Stimulated activated CD4-positive, alpha-beta T cell treated with anti-CD3 and anti-CD28 coated beads, Interleukin-1b, Interleukin-23, amount 100 ng/mL, for 1 hour (primary cell): ENCODE measurements at places on chromosomes 16 and 17.

GRCh38 chr16:86984991-86985647, 332.1 kb downstream of the C16orf95 start:
- DNase-seq = no peak

DNA sequence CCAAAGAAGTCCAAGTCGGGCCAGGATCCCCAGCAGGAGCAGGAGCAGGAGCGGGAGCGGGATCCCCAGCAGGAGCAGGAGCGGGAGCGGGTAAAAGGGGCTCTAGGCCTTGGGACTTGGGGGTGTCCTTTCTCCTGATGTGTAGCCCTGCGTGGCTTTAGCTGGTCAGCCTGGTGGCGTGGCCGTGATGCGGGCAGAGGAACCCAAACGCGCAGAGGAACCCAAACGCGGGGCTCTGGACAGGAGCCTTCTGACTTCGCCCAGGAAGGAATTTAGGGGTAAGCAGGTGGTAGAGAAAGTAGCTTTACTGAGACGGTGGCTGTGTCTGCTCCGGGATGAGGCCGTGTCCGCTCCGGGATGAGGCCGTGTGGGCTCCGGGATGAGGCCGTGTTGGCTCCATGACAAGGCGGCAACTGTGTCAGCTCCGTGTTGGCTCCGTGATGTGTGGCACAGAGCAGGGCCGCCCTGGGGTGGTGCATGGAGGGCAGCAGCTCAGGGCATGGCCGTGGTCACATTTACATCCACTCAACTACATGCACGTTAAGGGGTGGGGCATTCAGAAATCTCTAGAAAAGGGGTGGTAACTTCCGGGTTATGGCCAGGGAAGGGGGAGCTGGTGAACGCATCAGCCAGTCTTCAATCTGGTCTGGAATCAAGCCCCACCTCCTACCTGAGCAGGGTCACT, 19.5 kb downstream of the ASPSCR1 start:
- DNase-seq = no peak

GRCh38 chr17:78395155-78395554, 16.7 kb downstream of the PGS1 start:
- no peak for DNase-seq

- no peak for DNase-seq
Observed at GRCh38 chr16:647173-647902, 1.8 kb upstream of the WDR90 start.

DNA sequence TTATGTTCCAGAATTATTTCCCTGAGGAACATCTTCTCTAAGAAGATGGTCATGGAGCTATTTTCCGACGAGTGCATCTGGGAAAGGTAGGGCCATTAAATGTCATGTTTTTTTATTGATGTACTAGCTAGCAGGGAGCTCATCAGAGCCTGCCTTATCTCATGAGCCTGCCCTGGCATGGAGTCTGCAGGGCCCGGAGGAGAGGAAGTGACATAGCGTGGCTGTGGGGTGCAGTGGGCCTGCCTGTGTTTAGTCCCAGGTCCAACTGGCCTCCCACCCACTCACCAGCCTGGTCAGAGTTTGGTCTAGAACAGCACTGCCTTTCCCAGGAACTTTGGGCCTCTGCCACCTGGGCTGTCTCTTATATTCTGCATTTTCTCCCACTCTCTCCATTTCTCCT, 389.8 kb downstream of the SNX29 start:
- no peak for DNase-seq

DNA sequence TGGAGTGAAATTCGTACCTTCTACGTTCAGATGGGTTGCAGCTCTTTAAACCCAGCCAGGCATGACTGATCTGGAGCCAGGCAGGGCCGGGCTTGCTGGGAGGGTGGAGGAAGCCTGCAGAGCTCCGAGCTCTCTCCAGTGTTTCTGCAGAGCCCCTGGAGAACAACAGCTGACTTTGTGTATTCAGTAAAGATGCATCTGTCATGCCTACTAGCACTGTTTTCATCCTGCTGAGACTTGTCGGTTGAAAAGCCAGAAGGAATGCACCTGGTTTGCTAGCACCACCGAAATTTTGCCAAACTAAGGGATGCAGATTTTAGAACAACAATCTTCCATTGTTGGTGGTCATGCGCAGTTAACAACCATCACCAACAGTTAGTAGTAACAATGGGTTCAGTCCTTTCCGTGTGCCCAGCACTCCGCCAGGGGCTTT, 22.4 kb upstream of the SCNN1B start:
- no peak for DNase-seq

- no peak for DNase-seq
Observed at GRCh38 chr16:57830890-57831484, 28.7 kb upstream of the KIFC3 start.

GRCh38 chr16:81106826-81107503, 10.8 kb upstream of the GCSH start:
- DNase-seq = no peak

- DNase-seq = no peak
Observed at GRCh38 chr17:57784226-57784895, 39.3 kb upstream of the CCDC182 start.

DNA sequence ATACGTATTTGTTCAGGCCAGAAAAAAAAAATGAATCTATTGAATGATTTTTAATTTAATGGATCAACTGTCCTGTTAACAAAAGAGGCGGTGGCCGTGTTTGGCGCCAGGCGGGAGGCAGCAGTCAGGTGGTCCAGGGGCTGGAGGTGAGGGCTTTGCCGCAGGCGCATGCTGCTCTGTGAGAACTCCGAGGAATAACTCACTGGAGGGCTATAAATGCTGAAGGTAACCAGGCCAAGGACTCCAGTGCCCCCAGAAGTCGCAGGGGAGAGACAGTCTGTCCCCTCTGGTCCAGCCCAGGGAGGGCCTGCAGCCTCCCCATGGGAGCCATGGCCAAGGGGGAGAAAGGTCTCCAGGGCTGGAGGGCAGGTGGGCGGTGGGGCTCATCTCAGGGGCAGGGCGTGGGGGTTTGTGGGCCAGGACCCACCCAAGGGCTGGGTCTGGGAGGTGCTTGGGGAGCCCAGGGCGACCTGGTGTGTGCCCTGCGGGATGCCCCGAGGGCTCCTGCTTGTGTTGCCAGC, 7.1 kb upstream of the BAHCC1 start:
- no peak for DNase-seq

- no peak for DNase-seq
Observed at GRCh38 chr17:31532081-31532480, 140.6 kb downstream of the RAB11FIP4 start.

DNA sequence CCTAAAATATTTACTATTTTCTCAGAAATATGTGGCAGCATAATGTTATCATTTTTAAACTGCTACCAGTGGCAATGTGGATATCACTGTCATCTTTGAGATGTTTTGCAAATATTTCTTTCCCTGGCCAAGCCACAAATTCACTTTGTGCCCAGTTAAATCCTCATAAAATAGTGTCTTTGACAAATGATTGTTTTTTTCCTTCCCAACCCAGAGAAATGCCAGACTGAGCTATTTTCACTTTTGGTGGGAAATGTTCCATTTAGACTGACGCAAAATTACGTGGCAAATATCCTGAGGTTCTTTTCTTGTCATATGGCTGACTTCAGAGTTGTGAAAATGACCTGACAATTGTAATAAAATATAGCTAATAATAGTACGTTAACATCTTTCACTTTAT, 807.0 kb upstream of the SOX9 start:
- DNase-seq = no peak

DNA sequence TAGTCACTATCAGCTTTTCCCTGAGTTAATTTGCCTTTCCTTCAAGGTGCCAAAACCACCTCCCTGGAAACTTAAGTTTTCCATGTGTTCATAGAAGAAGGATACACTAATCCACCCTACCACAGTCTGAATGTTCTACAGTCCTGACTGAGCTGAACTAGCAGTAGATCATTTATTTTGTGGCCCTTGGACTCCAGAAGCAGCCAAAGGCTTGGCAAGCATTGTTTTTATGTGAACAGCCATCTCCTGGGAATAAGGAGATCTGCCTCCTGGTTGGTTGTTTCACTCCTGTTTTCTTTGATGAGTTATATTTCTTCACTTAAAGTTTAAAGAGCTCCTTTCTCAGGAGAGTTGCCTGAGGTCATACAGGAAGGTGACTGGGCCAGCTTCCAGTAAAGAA, 634.6 kb upstream of the SOX9 start:
- DNase-seq = no peak
